Activated CD4-positive, alpha-beta T cell treated with anti-CD3 and anti-CD28 coated beads for 36 hours (primary cell): ENCODE measurements at places on chromosomes 2 and 18. TPM values are rescaled to one million over a fixed set of nuclear protein-coding genes. Genes with fewer than 3 reads are reported as not detected.

- no peak overlapping the region for H3K27ac ChIP-seq
- no peaks in the 10 kb centered on the region for H3K4me1 ChIP-seq
- DNase-seq, result no peak
Observed at GRCh38 chr2:234826681-234827080, 125.1 kb upstream of the SH3BP4 start.

DNA sequence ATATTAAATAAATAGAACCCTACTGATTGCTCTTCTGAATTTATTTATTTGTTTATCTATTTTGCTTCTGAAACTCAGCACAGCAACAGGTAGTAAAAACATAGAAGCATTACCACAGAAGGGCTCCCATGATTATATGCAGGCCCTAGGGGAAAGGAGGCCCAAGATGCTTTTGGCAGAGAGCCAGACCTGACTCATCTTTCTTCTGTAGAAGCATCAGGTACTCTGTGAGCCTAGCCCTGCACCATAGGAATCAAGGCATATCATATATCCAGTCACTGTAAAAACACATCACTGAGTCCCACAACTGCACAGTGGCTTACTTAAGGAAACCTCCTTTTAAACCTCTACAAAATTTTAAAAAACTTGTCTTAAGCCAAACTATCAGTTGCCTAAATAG, 1.8 kb downstream of the SCN9A start:
- H3K27me3 ChIP-seq, result peaks cover 38% of the 10 kb centered on the region
- H3K4me3 ChIP-seq, result no peak overlapping the region
- H3K27ac ChIP-seq, result no peak overlapping the region
- H3K36me3 ChIP-seq, result no peaks in the 10 kb centered on the region
- peaks cover 9% of the 10 kb centered on the region for H3K4me1 ChIP-seq

DNA sequence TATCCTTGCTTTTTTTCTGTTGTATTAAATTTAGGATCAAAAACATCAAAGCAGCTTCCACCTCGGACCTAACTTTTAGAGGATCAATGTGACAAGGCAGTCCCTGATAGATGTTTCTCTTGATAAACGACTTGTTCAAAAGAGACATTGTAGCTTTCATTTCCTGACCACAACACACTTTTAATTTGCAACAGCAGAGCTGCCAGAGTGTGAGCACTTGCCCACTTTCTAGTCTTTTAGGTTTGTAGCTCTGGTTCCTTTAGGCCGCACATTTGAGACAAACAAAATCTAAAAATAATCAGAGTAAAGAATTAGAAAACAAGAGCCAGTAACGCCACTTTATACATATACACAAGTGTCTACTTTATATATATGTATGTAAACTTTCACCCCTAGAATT, 3.1 kb downstream of the FIGN start:
- H3K4me1 ChIP-seq, result peaks cover 4% of the 10 kb centered on the region
- no peak overlapping the region for H3K4me3 ChIP-seq
- no peaks in the 10 kb centered on the region for H3K36me3 ChIP-seq

- no peak for DNase-seq
- H3K36me3 ChIP-seq, result no peaks in the 10 kb centered on the region
- no peak overlapping the region for H3K4me3 ChIP-seq
Observed at GRCh38 chr2:241535871-241536655, 22.5 kb upstream of the BOK start.

GRCh38 chr2:140473851-140474250, 1657.0 kb downstream of the LRP1B start:
- no peaks in the 10 kb centered on the region for H3K36me3 ChIP-seq
- no peak overlapping the region for H3K27ac ChIP-seq
- no peak for DNase-seq
- H3K4me1 ChIP-seq, result no peaks in the 10 kb centered on the region
- H3K27me3 ChIP-seq, result no peaks in the 10 kb centered on the region

GRCh38 chr2:226220511-226220910, 579.1 kb downstream of the IRS1 start:
- no peak for DNase-seq
- H3K27me3 ChIP-seq, result peaks cover 8% of the 10 kb centered on the region
- no peak overlapping the region for H3K4me3 ChIP-seq
- H3K27ac ChIP-seq, result no peak overlapping the region
- no peaks in the 10 kb centered on the region for H3K4me1 ChIP-seq

DNA sequence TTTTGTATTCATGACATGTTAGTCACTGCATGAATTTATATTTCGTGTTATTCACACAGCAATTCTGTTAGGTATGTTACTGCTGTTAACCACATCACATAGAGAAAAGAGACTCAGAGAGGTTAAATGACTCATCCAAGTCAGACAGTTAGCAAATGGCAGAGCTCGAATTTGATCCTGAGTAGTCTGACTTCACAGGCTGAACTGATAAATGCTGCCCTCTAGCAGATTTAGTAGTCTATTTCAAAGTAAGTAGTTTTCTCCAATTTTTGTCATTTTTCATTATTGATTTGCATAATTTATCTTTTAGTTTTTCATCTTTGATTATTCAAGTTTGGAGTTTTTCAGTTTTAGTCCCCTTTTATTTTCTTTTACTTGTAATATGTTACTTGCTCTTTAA, 58.3 kb downstream of the WDR7 start:
- H3K27ac ChIP-seq, result no peak overlapping the region
- H3K4me1 ChIP-seq, result peaks cover 11% of the 10 kb centered on the region
- H3K4me3 ChIP-seq, result no peak overlapping the region
- peak; percentile 32 for DNase-seq
- no peaks in the 10 kb centered on the region for H3K27me3 ChIP-seq
- peaks cover 4% of the 10 kb centered on the region for H3K36me3 ChIP-seq

- peaks cover 72% of the 10 kb centered on the region for H3K27me3 ChIP-seq
- H3K36me3 ChIP-seq, result no peaks in the 10 kb centered on the region
- peak overlapping the region; percentile 69 for H3K4me3 ChIP-seq
Observed at GRCh38 chr2:172094294-172095145, 8.2 kb downstream of the DLX2 start.

- H3K4me1 ChIP-seq, result no peaks in the 10 kb centered on the region
- no peak overlapping the region for H3K27ac ChIP-seq
- no peak overlapping the region for H3K4me3 ChIP-seq
- no peaks in the 10 kb centered on the region for H3K36me3 ChIP-seq
Observed at GRCh38 chr2:109542384-109542783, 71.4 kb downstream of the SEPTIN10 start.

- peaks cover 29% of the 10 kb centered on the region for H3K27me3 ChIP-seq
- H3K4me1 ChIP-seq, result peaks cover 2% of the 10 kb centered on the region
- no peak for DNase-seq
- no peak overlapping the region for H3K4me3 ChIP-seq
Observed at GRCh38 chr18:37244618-37245017, 321.0 kb downstream of the CELF4 start.

- no peaks in the 10 kb centered on the region for H3K36me3 ChIP-seq
- peak overlapping the region; percentile 63 for H3K27ac ChIP-seq
- H3K4me1 ChIP-seq, result peaks cover 24% of the 10 kb centered on the region
- H3K4me3 ChIP-seq, result no peak overlapping the region
- no peaks in the 10 kb centered on the region for H3K27me3 ChIP-seq
Observed at GRCh38 chr2:181430406-181431118, 26.6 kb upstream of the ITGA4 start.

GRCh38 chr2:37683921-37684780, 12.7 kb upstream of the CDC42EP3 start:
- H3K27me3 ChIP-seq, result no peaks in the 10 kb centered on the region
- H3K4me3 ChIP-seq, result peak overlapping the region; percentile 32
- peaks cover 48% of the 10 kb centered on the region for H3K4me1 ChIP-seq
- DNase-seq, result no peak
- peak overlapping the region; percentile 95 for H3K27ac ChIP-seq
- H3K36me3 ChIP-seq, result no peaks in the 10 kb centered on the region

- H3K27me3 ChIP-seq, result peaks cover 8% of the 10 kb centered on the region
- no peak overlapping the region for H3K27ac ChIP-seq
- no peak overlapping the region for H3K4me3 ChIP-seq
- no peak for DNase-seq
- H3K36me3 ChIP-seq, result no peaks in the 10 kb centered on the region
- H3K4me1 ChIP-seq, result no peaks in the 10 kb centered on the region
Observed at GRCh38 chr18:45619062-45619825, 4.0 kb downstream of the SLC14A2 start.

PARD3B gene
- not detected for total RNA-seq

UGT1A3 gene
- total RNA-seq, result not detected

HOXD4 gene
- not detected for total RNA-seq
